ENCODE measurements at places on chromosomes 7 and 10.
A peak's percentile ranks its signal among the peaks of the same experiment; 100 is the strongest.

GRCh38 chr10:77564731-77565589 lies 72.6 kb downstream of the KCNMA1 start:
- DNase-seq = no peak

- no peak for DNase-seq
Observed at GRCh38 chr7:21777921-21778320, 167.8 kb downstream of the CDCA7L start.

DNA sequence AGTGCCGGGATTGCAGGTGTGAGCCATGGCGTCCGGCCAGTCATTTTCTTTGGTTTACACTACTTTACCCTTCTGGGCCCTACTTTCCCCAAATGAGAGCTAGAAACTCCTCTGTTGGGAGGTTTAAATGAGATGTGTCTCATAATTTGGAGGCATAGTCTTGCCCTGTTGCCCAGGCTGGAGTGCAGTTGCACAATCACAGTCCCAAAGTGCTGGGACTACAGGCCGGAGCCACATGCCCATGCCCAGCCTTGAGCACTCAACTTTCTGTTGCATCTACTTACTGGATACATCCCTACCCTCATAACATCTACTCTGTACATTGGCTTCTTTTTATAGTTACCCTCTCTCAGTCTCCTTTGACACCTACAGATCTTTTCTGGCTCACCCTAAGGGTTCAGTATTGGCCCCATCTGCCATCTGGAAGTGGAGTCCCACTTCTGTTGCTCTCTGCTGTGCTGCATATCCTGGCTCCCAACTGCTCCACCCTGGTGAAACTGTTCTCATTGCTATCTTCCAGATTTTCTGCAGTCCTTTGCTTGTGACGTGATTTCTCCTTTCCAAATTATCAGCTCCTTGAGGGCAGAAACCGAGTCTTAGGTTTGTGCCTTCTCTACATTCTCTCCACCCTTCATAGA lies 8.4 kb downstream of the EIF4H start:
- DNase-seq = no peak

DNA sequence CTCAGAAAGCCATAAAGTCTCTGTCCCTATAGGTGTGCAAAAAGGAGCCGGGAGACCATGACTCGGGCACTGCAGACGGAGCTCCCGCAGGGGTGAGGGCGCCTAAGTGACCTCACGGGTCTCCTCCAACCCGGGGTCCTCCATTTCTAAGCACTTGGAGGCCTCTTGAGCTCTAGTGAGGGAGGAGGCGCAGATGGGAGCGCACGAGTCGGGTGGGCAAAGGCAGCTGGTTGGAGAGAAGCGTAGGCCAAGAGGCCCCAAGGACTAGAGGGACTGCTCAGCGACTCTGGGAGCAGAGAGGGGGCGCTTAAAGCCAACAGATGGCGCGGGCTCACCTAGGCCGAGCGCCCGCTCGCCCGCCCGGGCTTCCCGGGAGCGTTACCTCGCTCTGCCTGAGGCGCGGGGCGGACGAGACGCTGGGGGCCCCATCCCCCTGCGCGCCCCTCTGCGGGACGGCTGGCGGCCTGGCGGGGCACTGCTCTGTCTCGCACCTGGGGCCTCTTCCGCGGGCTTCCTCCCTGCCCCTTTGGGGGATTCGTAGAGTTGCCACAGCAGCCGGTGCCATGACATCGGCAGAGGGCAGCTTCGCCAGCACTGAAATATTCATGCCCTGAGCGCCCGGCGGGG lies 523 bp upstream of the CDH23 start:
- no peak for DNase-seq

DNA sequence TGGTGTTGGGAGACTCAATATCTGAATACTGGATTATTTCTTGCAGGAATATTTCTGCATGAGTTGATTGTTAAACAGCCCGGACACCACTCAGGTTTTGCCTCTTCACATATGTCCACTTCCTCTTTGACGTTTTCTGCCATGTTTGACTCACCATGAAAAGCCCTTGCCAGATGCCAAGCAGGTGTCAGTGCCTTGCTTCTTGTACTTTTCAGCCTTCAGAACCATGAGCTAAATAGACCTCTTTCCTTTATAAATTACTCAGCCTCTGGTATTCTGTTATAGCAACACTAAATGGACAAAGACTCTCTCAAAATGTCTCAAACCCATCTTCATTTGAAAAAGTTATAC lies 24.7 kb upstream of the MACC1 start:
- DNase-seq = no peak

GRCh38 chr7:92343714-92344113 lies 97.9 kb downstream of the ANKIB1 start:
- no peak for DNase-seq

GRCh38 chr10:33781606-33782395 lies 447.3 kb upstream of the NRP1 start:
- DNase-seq = no peak

GRCh38 chr7:36985866-36986400 lies 261.6 kb upstream of the AOAH start:
- DNase-seq = no peak

DNA sequence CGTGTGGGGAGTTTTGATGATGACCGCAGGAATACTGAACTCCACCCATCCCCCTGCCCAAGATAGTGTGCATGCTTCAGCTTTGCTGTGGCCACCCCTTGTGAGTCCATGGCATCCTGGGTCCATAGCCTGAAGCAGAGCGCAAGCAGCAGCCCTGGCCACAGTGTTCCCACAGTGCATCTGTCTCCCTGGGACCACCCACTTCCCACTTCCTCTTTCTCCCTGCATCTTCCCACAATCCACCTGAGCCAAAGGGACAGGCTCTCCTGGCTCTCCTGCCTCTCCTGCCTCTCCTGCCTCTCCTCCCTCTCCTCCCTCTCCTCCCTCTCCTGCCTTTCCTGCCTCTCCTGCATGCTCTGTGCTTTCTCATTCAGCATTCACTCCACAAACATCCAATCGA lies 150.7 kb downstream of the PAXIP1 start:
- no peak for DNase-seq

DNA sequence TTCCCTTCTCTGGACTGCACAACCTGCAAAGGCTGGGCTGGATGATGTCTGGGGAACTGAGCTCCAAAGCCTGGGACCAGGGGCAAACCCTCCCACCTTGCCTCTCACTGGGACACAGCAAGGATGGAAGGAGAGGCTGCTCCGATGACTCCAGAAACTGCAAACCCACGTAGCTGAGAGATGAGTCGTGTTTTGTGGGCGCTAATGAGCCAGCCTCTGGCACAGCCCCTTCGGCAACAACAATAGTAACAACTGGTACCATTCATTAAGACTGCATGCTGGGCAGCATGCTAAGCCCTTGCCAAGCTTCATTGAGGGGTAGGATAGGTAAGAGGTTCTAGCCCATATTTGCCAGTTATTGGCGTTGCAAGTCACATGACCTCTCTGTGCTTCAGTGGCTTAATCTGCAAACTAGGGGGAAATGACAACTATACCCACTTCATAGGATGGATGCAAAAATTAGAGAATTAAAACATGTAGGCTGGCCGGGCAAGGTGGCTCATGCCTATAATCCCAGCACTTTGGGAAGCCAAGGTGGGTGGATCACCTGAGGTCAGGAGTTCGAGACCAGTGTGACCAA lies 145.9 kb downstream of the SH3PXD2A start:
- DNase-seq = no peak

DNA sequence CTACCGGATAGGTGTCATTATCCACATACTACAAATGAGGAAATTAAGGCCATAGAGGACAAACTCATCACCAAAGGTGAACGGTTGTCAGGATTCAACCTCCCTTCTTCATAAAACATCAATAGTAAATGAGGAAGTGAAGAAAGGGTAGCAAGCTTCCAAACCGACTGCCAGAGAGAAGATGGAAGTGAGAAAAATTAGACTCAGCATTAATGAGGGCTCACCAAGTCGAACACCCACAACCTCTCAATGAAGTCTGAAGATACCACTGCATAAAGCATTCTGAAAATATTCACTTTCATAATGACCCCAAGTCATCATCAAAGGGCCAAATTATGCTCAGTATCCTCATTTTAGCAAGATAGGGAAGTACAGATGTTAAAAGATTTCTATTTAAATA lies 29.6 kb downstream of the ABCB4 start:
- DNase-seq = no peak

GRCh38 chr10:112115781-112116385 lies 67.7 kb downstream of the GPAM start:
- DNase-seq = peak; percentile 13

DNA sequence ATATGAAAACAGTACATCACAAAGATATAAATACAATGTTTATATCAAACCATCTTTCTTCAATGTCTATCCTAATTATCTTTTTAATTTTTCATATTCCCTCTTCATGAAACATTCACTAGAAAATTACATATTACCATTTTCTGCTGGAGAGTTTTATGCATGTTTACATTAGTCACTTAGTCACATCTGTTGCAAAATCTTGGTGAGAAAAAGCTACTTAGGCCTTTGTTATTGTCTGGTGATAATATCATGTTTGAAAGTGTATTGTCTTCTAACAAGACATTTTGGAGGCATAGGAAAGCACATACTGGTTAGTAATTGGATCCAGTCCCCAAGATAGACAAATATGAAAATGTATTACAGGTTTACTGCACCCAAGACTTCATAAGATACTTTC lies 163.6 kb downstream of the GNAI1 start:
- DNase-seq = no peak

DNA sequence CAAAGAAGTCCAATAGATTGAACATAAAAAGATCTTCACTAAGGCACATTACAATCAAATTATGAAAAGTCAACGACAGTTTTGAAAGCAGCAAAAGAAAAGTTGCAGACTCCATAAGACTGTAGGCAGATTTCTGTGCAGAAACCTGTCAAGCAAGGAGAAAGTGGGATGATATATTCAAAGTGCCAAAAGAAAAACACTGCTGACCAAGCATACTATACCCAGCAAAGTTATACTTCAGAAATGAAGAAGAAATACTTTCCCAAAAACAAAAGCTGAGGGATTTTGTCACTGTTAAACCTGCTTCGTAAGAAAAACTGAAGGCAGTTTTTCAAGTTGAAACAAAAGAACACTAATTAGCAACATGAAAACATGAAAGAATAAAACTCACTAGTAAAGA lies 145.5 kb downstream of the ZEB1 start:
- no peak for DNase-seq

All from activated T-cell treated with anti-CD3 and anti-CD28 coated beads for 4 hours (primary cell).